Stimulated activated naive CD4-positive, alpha-beta T cell treated with Interleukin-2 at 50 U/mL for 16 hours (primary cell): ENCODE measurements at places on chromosomes 3 and 15.

GRCh38 chr15:29925227-29926082 lies 103.2 kb upstream of the TJP1 start:
- no peak for DNase-seq

DNA sequence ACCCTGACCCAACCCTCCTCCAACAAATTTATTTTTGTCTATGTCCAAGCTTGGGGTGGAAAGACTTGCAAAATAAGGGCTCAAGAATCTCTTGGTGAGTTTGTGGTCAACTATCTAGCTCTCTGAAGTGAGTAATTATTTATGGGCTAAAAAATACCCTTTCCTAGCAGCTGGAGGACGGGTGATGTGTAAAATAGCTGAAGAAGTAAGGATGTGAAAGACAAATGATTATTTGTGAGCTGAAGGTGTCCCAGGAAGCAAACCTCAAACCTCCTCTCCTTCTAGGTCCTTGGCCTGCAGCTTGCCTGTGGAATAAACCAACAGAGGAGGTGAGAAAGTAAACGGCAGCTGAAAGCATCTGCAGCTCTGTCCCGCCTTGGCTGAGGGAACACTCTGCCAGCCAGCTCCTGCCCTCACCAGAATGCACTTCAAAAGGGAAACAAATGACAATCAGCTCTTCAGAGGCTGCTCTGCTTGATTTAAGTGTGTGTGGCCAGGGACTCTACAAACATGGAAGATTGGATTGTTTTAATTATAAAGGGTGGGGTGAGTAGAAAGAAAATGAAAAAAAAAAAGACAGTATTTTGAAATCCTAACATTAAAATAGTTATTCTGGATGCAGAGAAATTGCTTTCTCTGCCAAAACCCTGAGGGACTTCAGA lies 60.3 kb downstream of the TM4SF4 start:
- no peak for DNase-seq

DNA sequence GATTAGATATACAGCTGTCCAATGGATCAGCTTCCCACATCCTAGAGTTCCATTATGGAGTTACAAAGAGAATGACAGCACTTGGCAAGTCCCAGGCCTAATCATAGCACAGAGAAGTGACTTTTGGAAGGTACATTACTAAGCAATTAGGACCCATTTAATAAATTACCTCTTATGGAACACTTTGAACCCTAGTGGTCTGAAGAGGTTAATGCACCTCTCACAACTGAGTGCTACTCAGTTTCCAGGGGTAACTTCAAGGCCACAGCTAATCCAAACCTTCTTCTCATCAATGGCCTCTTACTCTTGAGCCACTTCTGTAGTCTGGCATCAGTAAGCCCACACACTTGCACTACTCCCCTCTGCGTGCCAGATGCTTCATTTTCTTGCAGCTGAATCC lies 34.9 kb upstream of the MEIS2 start:
- DNase-seq, result no peak

GRCh38 chr3:114686621-114687020 lies 392.8 kb downstream of the TIGIT start:
- DNase-seq, result no peak

- DNase-seq, result no peak
Measured at GRCh38 chr15:96334705-96335410, 4.4 kb downstream of the NR2F2 start.

DNA sequence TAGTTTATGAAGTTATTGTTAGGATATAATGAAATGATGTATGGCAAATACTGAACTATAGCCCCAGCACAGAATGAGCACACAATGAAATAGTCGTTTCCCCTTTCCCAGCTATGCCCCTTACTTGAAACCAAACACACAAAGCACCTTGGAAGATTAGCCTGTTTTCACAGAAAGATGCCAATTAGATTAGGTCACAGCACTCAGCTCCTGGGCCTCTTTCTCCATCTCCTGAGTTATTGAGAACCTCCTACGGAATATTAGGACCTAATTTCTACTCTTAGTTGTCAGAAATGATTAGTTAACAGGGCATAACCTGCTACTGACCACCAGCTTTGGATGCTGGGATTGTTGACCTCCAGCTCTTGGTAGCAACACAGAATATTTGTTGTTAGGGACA lies 269.4 kb upstream of the ROPN1 start:
- no peak for DNase-seq

- DNase-seq, result no peak
Measured at GRCh38 chr3:8777201-8777977, 8.0 kb upstream of the OXTR start.

- DNase-seq, result no peak
Measured at GRCh38 chr15:81811736-81812135, 234.1 kb downstream of the MEX3B start.

DNA sequence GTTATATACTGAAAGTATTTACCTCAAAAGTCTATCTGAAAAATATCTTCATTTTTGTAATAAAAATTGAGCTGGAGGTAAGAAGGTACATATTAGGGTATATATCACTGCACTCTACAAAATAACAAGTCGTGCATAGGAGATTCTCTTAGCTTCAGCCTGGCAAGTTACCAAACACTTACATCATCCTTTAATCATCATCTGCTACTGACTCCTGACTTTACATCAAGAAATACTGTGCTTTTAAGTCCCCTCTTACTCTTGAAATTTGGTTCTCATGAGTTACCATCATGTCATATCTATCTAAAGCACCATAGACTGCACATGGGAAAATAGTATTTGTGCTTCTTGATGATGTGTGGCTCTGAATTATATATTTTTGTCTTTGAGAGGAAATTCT lies 50.8 kb downstream of the LYSMD4 start:
- DNase-seq, result no peak

- DNase-seq, result no peak
Measured at GRCh38 chr15:81784751-81785150, 261.1 kb downstream of the MEX3B start.

- no peak for DNase-seq
Measured at GRCh38 chr15:37101980-37102304, 1.6 kb upstream of the MEIS2 start.

DNA sequence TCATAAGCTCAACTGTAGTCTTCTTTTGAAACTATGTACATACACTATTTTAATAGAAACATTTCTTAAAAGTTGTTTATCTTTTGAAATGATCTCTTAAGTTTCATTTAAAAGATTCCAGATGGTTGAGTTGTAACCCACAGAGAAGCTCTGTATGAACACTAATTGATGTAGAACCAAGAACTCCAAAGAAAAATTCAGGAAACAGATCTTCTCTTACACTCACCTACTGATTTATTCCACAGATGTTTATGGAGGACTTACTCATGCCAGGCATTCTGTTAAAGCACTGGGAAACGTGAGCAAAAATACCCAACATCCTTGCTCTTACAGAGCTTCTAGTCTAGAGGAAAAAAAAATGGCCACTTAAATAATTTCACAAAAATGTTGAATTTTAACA lies 551.1 kb downstream of the NAALADL2 start:
- DNase-seq, result no peak
